ENCODE measurements at places on chromosomes 12 and 14. TPM values are rescaled to one million over a fixed set of nuclear protein-coding genes. Genes with fewer than 3 reads are reported as not detected.

- no peak for DNase-seq
Observed at GRCh38 chr12:130770413-130771028, 54.4 kb upstream of the RIMBP2 start.

- DNase-seq, result peak; percentile 13
Observed at GRCh38 chr12:32559434-32559833, 119.7 kb upstream of the DNM1L start.

- DNase-seq, result no peak
Observed at GRCh38 chr12:71057330-71057729, 100.5 kb downstream of the TSPAN8 start.

DNA sequence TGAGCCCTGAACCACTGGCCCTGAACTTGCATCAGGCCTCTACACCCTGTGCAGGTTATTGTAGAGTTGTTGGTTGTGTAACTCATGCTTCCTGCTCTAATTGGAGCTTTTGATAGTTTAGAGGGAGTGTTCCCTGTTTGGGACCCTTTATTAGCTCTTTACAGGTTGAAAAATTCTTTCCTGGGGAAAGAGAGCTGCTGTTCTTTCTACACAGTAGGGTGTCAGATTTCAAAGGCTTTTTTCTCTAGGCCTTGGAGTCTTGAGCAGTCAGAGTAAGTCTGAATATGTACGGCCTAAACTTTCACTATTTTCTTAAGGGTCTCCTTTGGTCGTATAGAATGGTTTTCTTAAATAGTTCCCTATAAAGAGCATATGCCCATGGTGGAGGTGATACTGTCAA is 60.8 kb upstream of the NEDD1 start:
- DNase-seq, result no peak

TXNRD1 gene
- 325 TPM for polyA plus RNA-seq

Measured in IMR-90 (cell line).